ENCODE measurements at places on chromosomes 7 and 10. TPM values are rescaled to one million over a fixed set of nuclear protein-coding genes. Genes with fewer than 3 reads are reported as not detected.

LIPJ gene
- not detected for total RNA-seq

GIMAP1 gene
- total RNA-seq, result not detected

TMEM236 gene
- 0.09 TPM for total RNA-seq

ZNF316 gene
- total RNA-seq, result 14.9 TPM

DNA sequence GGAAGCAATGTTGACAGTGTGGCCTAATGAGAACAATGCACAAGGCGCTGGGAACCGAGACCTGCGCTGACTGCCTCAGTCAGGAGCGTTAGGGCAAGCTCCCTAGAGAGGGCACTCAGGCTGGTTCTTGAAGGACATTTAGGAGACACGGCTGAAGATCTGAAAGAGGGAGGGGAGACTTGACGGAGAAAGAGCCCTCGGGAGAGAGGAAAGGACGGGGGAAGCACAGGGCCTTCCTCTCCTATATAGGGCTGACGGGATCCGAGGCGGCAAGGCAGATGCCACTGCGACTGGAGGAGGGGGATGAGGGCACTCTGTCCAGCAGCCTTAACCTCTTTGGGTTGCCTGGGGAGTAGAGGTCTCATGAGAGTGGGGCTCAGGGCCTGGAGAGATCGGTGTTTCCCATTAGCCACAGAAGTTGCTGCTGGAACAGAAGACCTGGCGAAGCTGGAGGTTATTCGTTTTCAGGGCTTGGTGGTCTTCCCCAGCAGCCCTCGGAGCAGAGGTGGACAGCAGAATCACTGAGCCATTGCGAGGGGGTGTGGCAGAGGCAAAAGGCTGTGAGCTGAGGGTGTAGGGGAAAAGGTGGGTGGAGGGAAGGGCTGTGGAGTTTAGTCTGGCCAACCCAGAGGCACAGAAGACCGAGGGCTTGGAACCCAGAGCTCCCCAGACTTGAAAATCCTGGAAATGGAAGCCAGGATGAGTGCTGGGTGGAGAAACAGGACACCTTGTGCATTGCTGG, 36.0 kb downstream of the CLEC2L start:
- H3K4me3 ChIP-seq, result no peak overlapping the region
- peaks cover 9% of the 10 kb centered on the region for H3K36me3 ChIP-seq
- no peaks in the 10 kb centered on the region for H3K4me1 ChIP-seq
- no peak overlapping the region for H3K27ac ChIP-seq
- H3K27me3 ChIP-seq, result peaks cover 28% of the 10 kb centered on the region
- DNase-seq, result no peak

GRCh38 chr7:17554341-17555015, 256.0 kb downstream of the AHR start:
- no peak for DNase-seq
- H3K4me1 ChIP-seq, result peaks cover 48% of the 10 kb centered on the region
- no peak overlapping the region for H3K27ac ChIP-seq

- no peak overlapping the region for H3K27ac ChIP-seq
- peak; percentile 45 for DNase-seq
- no peaks in the 10 kb centered on the region for H3K36me3 ChIP-seq
- H3K4me3 ChIP-seq, result peak overlapping the region; percentile 63
- H3K27me3 ChIP-seq, result peaks cover 25% of the 10 kb centered on the region
- H3K4me1 ChIP-seq, result peaks cover 30% of the 10 kb centered on the region
Measured at GRCh38 chr10:58064714-58065528, 202.8 kb downstream of the IPMK start.

DNA sequence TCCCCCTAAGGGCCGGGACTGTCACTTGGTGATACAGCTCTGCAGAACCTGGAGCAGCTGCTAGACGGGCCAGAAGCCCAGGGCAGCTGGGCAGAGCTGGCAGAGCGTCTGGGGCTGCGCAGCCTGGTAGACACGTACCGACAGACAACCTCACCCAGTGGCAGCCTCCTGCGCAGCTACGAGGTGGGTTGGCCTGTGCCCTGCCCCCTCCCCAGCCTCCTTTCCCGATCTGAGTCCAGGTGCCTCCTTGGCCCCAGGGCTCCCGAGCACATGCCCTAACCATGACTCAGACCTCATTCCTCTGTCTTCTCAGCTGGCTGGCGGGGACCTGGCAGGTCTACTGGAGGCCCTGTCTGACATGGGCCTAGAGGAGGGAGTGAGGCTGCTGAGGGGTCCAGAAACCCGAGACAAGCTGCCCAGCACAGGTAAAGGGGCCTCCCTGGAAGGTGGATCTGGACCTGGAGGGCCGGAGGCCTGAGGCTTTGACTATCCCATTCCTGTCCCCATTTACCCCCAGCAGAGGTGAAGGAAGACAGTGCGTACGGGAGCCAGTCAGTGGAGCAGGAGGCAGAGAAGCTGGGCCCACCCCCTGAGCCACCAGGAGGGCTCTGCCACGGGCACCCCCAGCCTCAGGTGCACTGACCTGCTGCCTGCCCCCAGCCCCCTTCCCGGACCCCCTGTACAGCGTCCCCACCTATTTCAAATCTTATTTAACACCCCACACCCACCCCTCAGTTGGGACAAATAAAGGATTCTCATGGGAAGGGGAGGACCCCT, 6.4 kb downstream of the NFKB2 start:
- H3K27me3 ChIP-seq, result peaks cover 12% of the 10 kb centered on the region
- H3K4me1 ChIP-seq, result peaks cover 25% of the 10 kb centered on the region
- H3K27ac ChIP-seq, result no peak overlapping the region

DNA sequence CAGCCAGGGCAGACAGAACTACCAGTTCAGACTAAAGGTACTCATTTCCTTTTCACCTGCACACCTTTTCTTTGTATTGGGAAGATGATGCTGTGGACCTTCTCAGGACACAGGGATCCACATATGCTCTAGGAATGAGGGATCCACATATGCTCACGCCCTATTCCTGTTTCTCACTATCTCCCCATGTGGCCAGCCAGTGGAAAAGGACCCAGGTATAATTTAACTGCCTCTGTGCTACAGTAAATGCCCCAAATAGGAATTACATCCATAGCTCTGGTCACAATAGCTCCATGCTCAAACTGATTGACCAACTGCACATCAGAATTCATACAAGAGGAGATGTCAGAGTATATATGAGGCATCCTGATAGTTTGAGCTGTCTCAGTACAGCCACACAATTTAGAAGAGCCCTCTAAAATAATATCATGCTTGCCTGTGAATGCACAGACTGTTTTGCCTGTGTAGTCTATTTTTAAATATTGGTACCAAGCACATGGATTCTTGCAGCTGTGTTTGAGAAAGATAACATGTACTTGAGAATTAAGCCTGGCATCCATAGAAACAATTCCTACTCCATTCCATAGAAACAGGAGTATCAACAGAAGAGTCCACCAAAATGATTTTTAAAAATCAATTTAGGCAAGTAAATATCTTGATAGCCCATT, 43.7 kb downstream of the CTTNBP2 start:
- no peaks in the 10 kb centered on the region for H3K4me1 ChIP-seq
- H3K27ac ChIP-seq, result no peak overlapping the region
- H3K36me3 ChIP-seq, result no peaks in the 10 kb centered on the region

DNA sequence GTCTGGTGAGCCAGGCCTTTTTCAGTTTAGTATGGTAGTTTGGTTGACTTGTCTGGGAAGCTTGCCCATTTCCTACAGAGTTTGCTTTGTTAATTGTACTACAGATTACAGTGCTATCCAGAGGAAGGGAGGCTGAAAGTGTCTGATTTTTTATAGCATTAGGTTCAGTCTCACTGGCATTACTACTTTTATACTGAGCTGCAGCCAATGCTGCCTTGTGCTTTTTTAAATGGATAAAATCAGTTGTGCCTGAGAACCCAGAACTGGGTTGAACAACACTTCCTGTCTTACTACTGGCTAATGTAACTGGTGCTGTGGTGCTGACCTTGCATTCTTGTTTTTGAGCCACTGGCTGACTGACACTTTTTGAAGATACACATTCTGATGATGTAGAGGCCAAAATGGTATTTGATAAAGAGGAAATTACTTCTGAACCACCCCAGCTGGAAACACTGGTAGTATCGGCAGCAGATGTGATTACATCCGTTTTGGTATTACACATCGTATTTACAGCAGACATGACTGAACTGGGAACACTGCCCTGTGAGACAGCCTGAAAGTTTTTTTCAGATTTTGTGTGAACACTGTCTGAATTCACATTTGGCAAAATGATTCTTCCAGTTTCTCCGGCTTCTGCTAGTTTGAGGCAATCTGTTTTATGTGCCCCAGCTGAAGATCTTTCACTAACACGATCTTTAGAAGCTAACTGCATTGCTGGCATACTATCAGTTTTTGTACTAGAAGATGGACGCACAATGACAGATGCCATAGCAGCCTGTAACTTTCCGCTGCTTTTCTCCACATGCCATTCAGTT, 74.1 kb downstream of the NRBF2 start:
- peak; percentile 65 for DNase-seq
- H3K36me3 ChIP-seq, result peaks cover 32% of the 10 kb centered on the region
- peaks cover 2% of the 10 kb centered on the region for H3K27me3 ChIP-seq
- peaks cover 64% of the 10 kb centered on the region for H3K4me1 ChIP-seq
- H3K4me3 ChIP-seq, result peak overlapping the region; percentile 68

- no peaks in the 10 kb centered on the region for H3K4me1 ChIP-seq
- no peak overlapping the region for H3K27ac ChIP-seq
- DNase-seq, result no peak
- H3K27me3 ChIP-seq, result no peaks in the 10 kb centered on the region
- H3K4me3 ChIP-seq, result no peak overlapping the region
Measured at GRCh38 chr7:69963393-69963792, 365.1 kb downstream of the AUTS2 start.

GRCh38 chr7:137935884-137936508, 65.9 kb downstream of the CREB3L2 start:
- H3K27ac ChIP-seq, result peak overlapping the region; percentile 68
- peaks cover 80% of the 10 kb centered on the region for H3K4me1 ChIP-seq
- no peak overlapping the region for H3K4me3 ChIP-seq
- peaks cover 24% of the 10 kb centered on the region for H3K36me3 ChIP-seq

DNA sequence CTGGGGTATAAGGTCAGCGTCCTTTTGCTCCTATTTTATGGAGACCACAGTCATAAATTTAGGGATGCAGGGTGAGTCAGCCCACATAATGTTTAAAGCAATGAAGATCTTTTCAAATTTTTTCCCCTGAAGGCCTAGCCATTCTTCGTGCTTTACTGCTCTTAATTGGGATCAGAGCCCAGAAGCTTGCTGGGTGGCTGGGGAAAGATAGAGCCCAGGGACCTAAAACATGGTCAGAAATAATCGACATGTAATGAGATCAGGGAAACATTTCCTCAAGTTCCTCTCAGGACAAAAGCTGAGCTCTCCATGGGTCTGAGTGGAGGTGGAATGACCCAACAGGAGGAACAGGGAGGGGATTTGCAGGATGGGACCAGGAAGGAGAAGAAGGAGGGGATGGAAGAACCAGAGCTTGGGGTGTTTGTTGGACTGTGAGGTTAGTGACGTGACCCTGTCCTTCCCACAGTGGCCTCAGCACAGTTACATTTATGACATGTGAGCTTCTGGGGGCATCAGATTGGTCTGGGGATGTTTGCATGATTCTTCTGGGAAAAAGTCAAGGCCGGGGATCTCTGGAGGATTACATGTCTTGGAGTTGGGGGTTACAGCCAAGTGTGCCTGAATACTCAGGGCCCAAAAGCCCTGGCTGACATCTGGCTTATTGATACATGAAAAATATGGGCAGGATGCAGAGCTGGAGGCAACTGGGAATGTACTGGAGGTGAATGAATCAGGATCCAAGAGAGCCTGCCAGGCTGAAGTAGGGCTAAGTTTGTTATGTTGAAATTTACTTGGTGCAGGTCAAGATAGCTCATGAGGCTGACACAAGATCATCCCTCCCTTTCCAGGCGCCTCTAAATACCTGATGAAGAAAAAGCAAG, 477.9 kb downstream of the RPS24 start:
- H3K27me3 ChIP-seq, result peaks cover 18% of the 10 kb centered on the region
- no peak overlapping the region for H3K4me3 ChIP-seq
- no peaks in the 10 kb centered on the region for H3K36me3 ChIP-seq
- no peak for DNase-seq
- no peak overlapping the region for H3K27ac ChIP-seq

DNA sequence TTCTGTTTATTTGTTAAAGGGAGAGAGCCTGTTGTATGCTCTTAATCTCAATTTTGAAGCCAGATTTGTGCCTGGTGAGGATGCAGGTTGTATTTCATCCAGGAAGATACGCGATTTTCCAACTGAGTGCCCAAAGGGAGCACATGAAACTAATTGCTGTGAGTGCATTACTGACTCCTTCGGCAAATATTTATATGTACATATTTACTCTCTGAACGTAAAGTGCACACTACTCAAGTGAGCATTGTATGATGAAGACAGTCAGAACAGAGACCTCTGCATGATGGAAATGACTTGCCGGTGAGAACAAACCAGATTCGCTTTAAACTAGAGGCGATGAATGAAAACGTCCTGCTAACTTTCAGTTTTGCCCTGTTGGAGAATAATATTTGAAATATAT, 130.1 kb downstream of the MALRD1 start:
- no peaks in the 10 kb centered on the region for H3K4me1 ChIP-seq
- H3K36me3 ChIP-seq, result no peaks in the 10 kb centered on the region
- no peak for DNase-seq
- H3K27ac ChIP-seq, result no peak overlapping the region
- peak overlapping the region; percentile 13 for H3K4me3 ChIP-seq

- DNase-seq, result peak; percentile 85
- H3K27me3 ChIP-seq, result no peaks in the 10 kb centered on the region
- peak overlapping the region; percentile 55 for H3K27ac ChIP-seq
- no peaks in the 10 kb centered on the region for H3K36me3 ChIP-seq
- peak overlapping the region; percentile 18 for H3K4me3 ChIP-seq
Measured at GRCh38 chr10:122062831-122063674, 74.1 kb downstream of the TACC2 start.

DNA sequence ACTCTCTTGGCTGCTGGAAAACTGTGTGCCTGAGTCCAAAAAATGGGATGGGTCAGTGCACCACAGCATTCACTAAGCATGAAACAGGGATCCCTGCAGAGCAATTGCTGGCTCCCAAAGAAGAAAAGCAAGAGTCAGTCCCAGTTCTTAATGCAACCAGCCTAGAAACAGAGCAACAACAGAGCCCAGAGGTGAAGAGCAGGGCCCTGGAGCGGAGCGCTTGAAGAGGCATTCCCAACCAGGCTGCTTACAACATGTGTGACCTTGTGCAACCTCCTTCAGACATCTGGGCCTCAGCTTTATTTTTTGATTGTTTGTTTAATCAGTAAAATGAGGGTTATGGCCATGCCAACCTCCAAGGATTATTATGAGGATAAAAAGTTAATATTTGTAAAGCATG, 543.7 kb upstream of the COBL start:
- H3K36me3 ChIP-seq, result no peaks in the 10 kb centered on the region
- no peak overlapping the region for H3K4me3 ChIP-seq
- no peaks in the 10 kb centered on the region for H3K4me1 ChIP-seq
- H3K27me3 ChIP-seq, result no peaks in the 10 kb centered on the region
- DNase-seq, result no peak
- no peak overlapping the region for H3K27ac ChIP-seq

GRCh38 chr10:34143466-34143865, 671.6 kb downstream of the PARD3 start:
- peaks cover 2% of the 10 kb centered on the region for H3K27me3 ChIP-seq
- no peak overlapping the region for H3K4me3 ChIP-seq
- DNase-seq, result no peak

DNA sequence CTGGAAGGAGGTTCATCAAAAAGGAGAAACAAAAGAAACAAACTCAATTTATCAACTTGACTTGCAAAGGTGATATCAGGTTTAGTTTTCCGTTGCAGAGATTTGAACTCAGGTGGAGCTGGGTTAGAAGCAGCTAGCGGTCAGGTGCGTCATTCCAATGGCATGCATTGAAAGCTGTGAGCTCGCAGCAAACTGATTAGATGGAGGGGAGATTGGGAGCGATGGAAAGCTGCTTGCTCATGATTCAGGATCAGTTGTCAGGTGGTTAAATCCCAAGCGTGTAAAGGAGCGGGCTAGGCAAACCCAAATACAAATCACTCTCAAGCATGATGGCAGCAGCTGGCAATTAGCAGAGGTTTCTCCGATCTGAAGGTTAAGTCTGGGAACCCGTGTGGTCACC, 49.3 kb upstream of the AFAP1L2 start:
- no peak overlapping the region for H3K27ac ChIP-seq
- H3K4me1 ChIP-seq, result no peaks in the 10 kb centered on the region
- no peaks in the 10 kb centered on the region for H3K27me3 ChIP-seq
- no peak for DNase-seq
- no peaks in the 10 kb centered on the region for H3K36me3 ChIP-seq
- no peak overlapping the region for H3K4me3 ChIP-seq
